Activated naive CD8-positive, alpha-beta T cell treated with anti-CD3 and anti-CD28 coated beads, Interleukin-2, amount 10 ng/mL, durations not matched to agents 7 days and 5 days (primary cell): ENCODE measurements at places on chromosomes 4 and X. TPM values are rescaled to one million over a fixed set of nuclear protein-coding genes. Genes with fewer than 3 reads are reported as not detected.

- no peak for DNase-seq
These were observed 143.4 kb downstream of the PTCHD1 start for GRCh38 chrX:23478056-23478455.

GRCh38 chr4:145315811-145316225 is 135.4 kb upstream of the OTUD4 start:
- no peak for DNase-seq

GRCh38 chr4:78722878-78723277 is 53.3 kb upstream of the BMP2K start:
- no peak for DNase-seq

GRCh38 chrX:47523297-47523696 is 37.7 kb upstream of the ARAF start:
- DNase-seq = peak; percentile 87

DNA sequence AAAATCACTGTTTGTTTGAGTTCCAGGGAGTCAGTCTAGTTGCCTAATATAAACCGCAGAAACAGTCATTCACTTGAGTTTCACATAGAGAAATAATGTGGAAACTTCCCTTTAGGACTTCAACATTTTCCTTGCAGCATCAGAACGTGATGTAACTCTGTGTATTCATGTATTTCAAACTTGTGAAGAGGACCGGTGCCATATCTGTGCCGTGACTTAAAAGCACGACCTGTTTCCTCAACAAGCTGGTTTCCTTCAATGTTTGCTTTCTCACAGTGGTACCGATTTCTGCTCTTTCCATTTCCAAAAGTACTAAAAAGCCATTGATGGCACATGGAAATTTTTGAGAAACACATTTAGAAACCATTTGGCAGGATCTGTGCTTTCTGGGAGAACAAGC is 166.6 kb upstream of the RAPGEF2 start:
- no peak for DNase-seq

The EXOC1L gene
- not detected for total RNA-seq

The PCDH11X gene
- not detected for total RNA-seq

The MAGIX gene
- total RNA-seq = 1.1 TPM
